ENCODE measurements at places on chromosomes 5 and 9. TPM values are rescaled to one million over a fixed set of nuclear protein-coding genes. Genes with fewer than 3 reads are reported as not detected.

GRCh38 chr9:110065532-110065931 lies 142.4 kb downstream of the C9orf152 start:
- peaks cover 49% of the 10 kb centered on the region for H3K4me1 ChIP-seq
- H3K27me3 ChIP-seq = no peaks in the 10 kb centered on the region
- no peak for DNase-seq
- H3K4me3 ChIP-seq = no peak overlapping the region

- no peak overlapping the region for H3K27ac ChIP-seq
- no peak for DNase-seq
- H3K4me3 ChIP-seq = no peak overlapping the region
- H3K27me3 ChIP-seq = no peaks in the 10 kb centered on the region
- no peaks in the 10 kb centered on the region for H3K4me1 ChIP-seq
- no peaks in the 10 kb centered on the region for H3K36me3 ChIP-seq
Measured at GRCh38 chr5:178332210-178332641, 99.6 kb upstream of the PHYKPL start.

DNA sequence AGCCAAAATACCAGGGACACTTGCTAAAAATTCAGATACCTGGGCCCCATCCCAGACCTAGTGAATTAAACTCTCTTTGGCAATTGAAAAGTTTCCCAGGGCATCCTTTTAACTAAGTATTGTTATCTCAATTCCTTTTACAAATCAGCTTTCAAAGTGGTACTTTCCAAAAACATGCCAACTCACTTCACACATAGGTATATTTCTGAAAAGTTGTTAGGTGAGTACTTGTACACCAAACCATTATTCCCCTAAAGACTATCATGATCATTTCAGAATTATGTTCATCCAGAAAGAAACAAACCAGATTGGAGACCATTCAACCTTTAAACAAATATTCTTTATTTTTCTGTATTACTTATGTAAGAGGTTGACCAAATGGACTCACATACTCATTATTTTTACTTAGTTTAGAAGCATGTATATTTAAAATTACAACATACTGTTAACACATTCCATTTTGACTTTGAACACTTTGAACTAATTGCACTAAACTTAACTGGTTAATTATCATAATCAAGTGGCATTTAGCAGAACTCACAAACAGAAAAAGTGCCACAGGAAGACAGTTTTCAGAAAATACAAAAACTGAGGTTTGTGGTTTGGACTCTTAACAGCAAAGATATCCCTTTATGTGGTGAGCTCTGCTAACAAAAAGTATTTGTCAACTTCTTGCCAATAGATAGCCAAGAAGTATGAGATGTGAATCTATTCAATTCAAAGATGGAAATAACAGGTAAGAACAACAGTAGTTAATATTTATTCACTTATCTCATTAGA lies 40.7 kb downstream of the KIAA0825 start:
- no peak overlapping the region for H3K4me3 ChIP-seq
- H3K27me3 ChIP-seq = no peaks in the 10 kb centered on the region
- H3K27ac ChIP-seq = no peak overlapping the region
- no peaks in the 10 kb centered on the region for H3K36me3 ChIP-seq
- no peaks in the 10 kb centered on the region for H3K4me1 ChIP-seq

COL23A1 gene
- total RNA-seq = not detected

SNCAIP gene
- total RNA-seq = 6.2 TPM

- peaks cover 14% of the 10 kb centered on the region for H3K4me1 ChIP-seq
- no peaks in the 10 kb centered on the region for H3K36me3 ChIP-seq
- H3K4me3 ChIP-seq = no peak overlapping the region
- no peaks in the 10 kb centered on the region for H3K27me3 ChIP-seq
- H3K27ac ChIP-seq = no peak overlapping the region
Measured at GRCh38 chr5:149956685-149957084, 3.9 kb upstream of the SLC26A2 start.

SH3GLB2 gene
- total RNA-seq = 38.6 TPM

GRCh38 chr5:136018814-136019783 lies 9.7 kb upstream of the TGFBI start:
- peaks cover 82% of the 10 kb centered on the region for H3K4me1 ChIP-seq
- H3K27ac ChIP-seq = peak overlapping the region; percentile 100
- no peaks in the 10 kb centered on the region for H3K36me3 ChIP-seq
- no peak for DNase-seq
- no peaks in the 10 kb centered on the region for H3K27me3 ChIP-seq

DNA sequence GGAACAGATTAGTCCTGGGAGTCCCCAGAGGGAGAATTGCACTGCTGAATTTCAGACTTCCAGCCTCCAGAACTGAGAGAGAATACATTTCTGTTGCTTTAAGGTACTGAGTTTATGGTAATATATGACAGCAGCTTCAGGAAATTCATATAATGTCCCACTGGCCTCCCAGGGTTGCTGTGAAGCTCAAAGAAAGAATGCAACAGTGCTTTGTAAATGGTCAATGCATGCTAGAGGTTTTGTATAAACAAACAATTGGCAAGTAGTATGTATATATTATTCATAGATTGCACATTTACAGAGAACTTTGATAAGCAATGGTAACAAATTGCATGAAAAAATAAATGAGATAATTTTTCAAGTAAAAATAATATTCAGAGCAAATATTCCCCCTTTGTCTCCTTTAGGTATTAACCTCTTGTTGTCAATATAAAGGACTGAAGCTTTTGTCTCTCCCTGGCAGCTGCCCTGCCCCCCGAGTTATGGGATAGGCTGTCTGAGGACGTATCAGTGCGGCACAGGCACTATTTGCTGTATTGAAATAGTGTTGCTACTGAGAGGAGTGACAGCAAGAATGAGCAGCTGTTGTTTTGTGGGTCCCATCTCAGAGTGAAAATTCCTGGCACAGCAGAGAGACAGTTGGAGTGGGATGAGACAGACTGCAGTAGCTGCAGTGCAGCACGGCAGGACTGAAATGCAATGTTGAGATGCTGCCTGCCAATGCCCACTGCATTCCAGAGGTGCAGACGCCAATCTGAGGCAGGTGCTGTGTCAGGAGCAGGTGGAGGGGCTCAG lies 194.2 kb upstream of the GLRA1 start:
- H3K27ac ChIP-seq = no peak overlapping the region
- no peaks in the 10 kb centered on the region for H3K27me3 ChIP-seq
- H3K36me3 ChIP-seq = no peaks in the 10 kb centered on the region

GRCh38 chr5:44275908-44276307 lies 113.3 kb downstream of the FGF10 start:
- DNase-seq = no peak
- H3K27ac ChIP-seq = no peak overlapping the region
- no peaks in the 10 kb centered on the region for H3K4me1 ChIP-seq
- H3K36me3 ChIP-seq = no peaks in the 10 kb centered on the region
- H3K4me3 ChIP-seq = no peak overlapping the region

- no peak overlapping the region for H3K4me3 ChIP-seq
- DNase-seq = no peak
- no peaks in the 10 kb centered on the region for H3K36me3 ChIP-seq
- no peak overlapping the region for H3K27ac ChIP-seq
- H3K4me1 ChIP-seq = no peaks in the 10 kb centered on the region
Measured at GRCh38 chr5:73170522-73170921, 2.5 kb upstream of the TMEM174 start.

RMND5B gene
- 20.0 TPM for total RNA-seq

GRCh38 chr9:126705767-126706697 lies 92.3 kb downstream of the LMX1B start:
- H3K36me3 ChIP-seq = no peaks in the 10 kb centered on the region
- peak; percentile 83 for DNase-seq
- H3K4me1 ChIP-seq = peaks cover 15% of the 10 kb centered on the region

DNA sequence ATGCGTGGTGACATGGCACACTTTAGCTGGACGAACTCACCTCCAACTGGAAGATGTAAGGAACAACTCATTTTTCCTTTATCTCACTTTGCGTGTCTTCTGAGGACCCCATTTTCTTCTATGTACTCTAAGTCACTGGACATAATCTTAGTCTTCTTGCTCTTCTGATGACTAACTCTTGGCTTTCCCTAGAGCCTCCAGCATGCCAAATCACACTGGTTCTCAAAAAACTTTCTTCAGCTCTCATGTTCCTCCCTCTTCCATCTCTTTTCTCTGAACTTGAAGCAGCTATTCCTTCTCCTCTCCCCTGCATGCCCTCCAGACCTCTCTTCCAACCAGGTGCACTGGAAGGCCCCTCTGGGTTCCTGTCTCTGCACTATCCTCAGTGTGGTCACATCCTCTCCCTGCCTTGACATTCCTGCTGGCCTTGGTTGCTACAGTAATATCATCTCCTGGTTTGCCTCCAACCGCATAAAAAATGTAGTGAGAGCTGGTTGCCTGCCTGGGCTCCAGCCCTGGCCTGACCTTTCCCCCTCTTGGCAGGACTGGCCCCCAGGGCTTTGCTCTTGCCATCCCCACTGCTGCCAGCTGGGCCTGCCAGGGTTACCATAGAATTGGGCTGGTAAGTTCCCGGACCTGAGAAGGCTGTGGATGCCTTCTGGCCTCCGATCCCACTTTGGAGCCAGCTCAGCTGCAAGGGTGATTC lies 44.8 kb upstream of the BNC2 start:
- DNase-seq = peak; percentile 86
- peaks cover 13% of the 10 kb centered on the region for H3K4me1 ChIP-seq
- H3K4me3 ChIP-seq = no peak overlapping the region
- no peaks in the 10 kb centered on the region for H3K27me3 ChIP-seq
- no peak overlapping the region for H3K27ac ChIP-seq
- no peaks in the 10 kb centered on the region for H3K36me3 ChIP-seq

- DNase-seq = no peak
- H3K27me3 ChIP-seq = no peaks in the 10 kb centered on the region
- H3K27ac ChIP-seq = no peak overlapping the region
- H3K4me3 ChIP-seq = no peak overlapping the region
- peaks cover 40% of the 10 kb centered on the region for H3K36me3 ChIP-seq
- H3K4me1 ChIP-seq = peaks cover 3% of the 10 kb centered on the region
Measured at GRCh38 chr9:100445903-100446549, 19.1 kb downstream of the MSANTD3 start.

DNA sequence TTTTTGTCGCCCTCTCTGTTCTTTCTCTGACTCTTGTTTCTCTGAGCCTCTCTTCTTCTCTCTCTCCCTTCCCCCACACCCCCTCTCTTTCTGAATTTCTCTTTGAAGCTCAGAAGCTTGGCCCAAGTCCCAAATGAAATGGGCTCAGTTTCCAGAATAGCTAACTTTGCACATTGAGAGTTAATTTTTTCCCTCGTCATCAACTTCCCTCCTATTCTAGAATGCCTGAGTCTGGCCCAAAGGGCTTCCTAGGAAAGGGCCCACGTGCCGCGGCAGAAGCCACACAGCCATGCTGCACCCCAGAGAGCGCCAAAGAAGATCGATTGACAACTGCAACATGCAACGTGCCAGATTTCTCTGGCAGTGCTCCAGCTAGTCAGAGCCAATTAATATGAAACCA lies 588.8 kb upstream of the KLF4 start:
- H3K4me3 ChIP-seq = no peak overlapping the region
- H3K4me1 ChIP-seq = no peaks in the 10 kb centered on the region
- DNase-seq = no peak

AJM1 gene
- 0.88 TPM for total RNA-seq

- peaks cover 4% of the 10 kb centered on the region for H3K4me1 ChIP-seq
- no peak for DNase-seq
- no peak overlapping the region for H3K27ac ChIP-seq
- no peaks in the 10 kb centered on the region for H3K36me3 ChIP-seq
- H3K4me3 ChIP-seq = no peak overlapping the region
- H3K27me3 ChIP-seq = peaks cover 26% of the 10 kb centered on the region
Measured at GRCh38 chr9:97556721-97557605, 55.5 kb downstream of the TMOD1 start.

DNA sequence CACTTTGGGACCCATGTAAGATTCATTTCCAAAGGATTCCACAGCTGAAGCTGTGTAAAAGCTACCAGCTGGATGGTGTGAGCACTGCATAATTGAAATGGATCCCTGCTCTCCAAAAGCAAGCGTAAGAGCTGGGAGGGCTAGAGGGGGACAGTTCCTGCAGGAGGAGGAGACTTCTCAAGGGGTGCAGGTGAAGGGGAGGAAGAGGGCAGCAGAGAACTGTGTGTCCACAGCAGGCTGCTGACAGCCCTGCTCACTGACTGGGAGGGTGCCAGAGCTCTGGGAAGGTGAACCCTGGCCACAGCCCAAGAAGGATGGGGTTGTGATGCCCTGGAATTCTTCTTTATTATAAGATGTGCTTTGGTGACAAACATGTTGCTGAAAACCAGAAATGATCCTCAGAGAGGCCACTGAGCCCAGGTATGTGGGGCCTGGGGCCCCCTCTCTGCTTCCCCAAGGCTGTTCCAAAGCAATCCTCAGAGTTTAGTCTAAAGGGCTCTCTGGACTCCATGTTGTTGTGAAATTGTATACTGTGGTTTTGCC lies 112.8 kb upstream of the SLC25A48 start:
- H3K4me3 ChIP-seq = no peak overlapping the region
- no peaks in the 10 kb centered on the region for H3K36me3 ChIP-seq
- H3K27me3 ChIP-seq = peaks cover 8% of the 10 kb centered on the region
- no peak overlapping the region for H3K27ac ChIP-seq

DNA sequence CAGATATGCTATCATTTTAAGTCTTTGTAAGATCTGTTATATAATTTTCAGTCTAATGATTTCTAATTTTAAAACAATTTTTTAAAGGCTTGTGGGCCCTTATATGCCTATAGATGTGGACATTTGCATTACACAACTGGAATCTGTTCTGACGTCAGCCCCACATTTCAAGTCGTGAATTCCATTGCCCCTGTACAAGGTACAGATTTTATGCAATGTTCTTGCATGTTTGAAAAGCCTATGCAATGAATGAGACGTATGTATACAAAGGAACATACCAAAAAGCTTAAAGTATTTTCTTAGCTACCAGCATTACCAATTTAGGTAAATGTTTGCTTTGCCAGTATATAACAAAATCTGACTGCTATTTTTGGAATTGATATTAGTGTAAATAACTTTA lies 77.2 kb downstream of the ITGA1 start:
- no peak overlapping the region for H3K4me3 ChIP-seq
- no peaks in the 10 kb centered on the region for H3K36me3 ChIP-seq
- H3K4me1 ChIP-seq = peaks cover 14% of the 10 kb centered on the region
- H3K27ac ChIP-seq = no peak overlapping the region
- DNase-seq = no peak

DNA sequence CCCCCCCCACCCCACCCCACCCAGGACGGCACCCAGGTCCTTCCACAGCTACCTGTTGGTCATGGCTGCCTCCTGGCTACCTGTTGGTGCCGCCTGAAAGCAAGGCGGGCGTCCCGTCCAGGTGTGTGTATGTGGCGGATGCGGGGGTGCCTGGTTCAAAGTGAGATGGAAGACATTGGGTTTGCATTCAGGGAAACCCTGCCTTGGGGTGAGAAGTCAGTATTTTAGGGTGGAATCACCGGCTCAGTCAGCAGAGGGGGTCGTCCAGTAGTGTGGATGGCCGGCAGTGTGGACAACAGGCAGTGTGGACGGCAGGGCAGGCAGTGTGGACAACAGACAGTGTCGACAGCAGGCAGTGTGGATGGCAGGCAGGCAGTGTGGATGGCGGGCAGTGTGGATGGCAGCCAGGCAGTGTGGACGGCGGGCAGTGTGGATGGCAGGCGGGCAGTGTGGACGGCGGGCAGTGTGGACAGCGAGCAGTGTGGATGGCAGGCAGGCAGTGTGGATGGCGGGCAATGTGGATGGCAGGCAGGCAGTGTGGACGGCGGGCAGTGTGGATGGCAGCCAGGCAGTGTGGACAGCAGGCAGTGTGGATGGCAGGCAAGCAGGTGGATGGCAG lies 28.0 kb downstream of the NKD2 start:
- H3K4me1 ChIP-seq = no peaks in the 10 kb centered on the region
- H3K27me3 ChIP-seq = no peaks in the 10 kb centered on the region
- no peak overlapping the region for H3K4me3 ChIP-seq
- peak; percentile 61 for DNase-seq

All from osteoblast (primary cell).